ENCODE measurements at places on chromosomes 13 and 19.

DNA sequence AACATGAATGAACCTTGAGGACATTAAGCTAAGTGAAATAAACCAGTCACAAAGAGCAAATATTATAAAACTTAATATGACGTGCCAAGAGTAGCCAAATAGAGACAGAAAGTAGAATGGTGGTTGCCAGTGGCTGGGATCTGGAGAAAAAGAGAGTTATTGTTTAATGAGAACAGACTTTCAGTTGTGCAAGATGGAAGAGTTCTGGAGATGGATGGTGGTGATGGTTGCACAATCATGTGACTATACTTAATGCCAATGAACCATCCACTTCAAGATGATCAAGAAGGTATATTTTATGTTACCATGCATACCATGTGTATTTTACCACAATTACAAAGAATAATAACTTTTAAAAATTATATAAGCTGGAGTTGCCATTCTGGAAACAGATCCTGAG, 65.7 kb upstream of the MTIF3 start:
- DNase-seq, result no peak

DNA sequence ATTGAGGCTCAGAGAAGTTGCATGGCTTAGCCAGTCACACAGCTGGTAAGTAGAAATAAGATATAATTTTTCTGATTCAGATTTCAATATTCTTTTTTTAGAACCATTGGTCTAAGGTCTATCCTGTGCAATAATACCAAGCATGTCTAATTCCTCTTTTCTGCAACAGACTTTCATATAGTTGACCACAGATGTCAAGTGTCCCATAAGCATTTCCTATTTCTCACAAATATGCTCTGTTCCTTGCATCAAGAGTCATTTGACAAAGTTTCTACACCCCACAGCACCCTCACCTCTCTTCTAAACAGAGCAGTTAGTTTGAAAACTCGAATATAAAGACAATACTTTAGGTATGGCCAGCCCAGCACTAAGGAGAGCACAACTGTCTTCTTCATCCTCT, 26.8 kb upstream of the SACS start:
- DNase-seq, result no peak

GRCh38 chr19:55460670-55461258, 678 bp downstream of the ISOC2 start:
- DNase-seq, result no peak

DNA sequence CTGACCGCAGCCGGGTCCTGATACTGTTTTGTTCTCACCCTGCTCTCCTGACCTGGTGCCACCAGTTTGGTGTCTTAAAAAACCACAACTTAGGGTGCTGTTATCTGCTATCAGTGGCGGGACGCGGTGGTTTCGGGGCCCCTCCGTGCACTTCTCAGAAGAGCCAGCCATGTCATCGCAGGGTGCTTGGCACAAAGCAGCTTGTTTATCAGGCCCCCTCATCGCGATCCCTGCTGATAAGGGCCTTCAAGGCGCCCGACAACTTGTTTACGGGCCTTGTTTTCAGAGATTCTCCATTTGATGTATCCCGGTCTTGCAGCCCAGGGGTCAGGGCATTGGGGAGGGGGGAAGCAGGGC, 58.1 kb upstream of the KLF2 start:
- DNase-seq, result no peak

DNA sequence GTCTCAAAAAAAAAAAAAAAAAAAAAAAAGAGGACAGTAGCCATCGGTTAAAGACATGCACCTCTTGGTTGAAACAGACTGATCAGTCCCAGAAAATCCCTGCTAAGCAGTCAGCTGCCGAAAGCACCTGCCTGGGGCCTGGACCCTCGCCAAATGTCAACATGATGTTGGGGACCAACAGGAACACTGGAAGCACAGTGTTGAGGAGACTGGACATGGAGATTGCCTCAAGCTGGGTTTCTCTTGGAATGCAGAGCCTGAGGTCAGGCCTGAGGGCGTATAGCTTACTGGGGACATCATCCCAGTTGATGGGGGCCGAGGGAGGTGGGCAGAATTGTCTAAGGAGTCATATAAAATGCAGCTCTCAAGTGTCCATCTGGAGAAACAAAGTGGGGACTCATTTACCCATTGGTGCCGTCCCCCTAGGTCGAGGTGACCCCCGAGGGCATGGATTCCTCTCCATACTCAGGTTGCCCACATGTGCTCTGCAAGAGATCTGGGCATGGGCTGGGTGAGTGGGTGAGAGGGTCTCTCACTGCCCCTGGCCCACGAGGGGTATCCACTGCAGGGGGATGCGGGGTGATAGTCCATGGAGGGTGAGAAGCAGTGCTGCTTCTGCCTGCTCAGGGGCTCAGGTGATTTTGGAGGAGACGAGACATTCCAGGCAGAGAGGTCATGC, 164.5 kb downstream of the URI1 start:
- no peak for DNase-seq

GRCh38 chr13:74596691-74597090, 462.5 kb upstream of the KLF12 start:
- DNase-seq, result no peak

- DNase-seq, result no peak
Observed at GRCh38 chr13:91684746-91685145, 286.3 kb downstream of the GPC5 start.

- peak; percentile 18 for DNase-seq
Observed at GRCh38 chr13:66665991-66666390, 564.1 kb downstream of the PCDH9 start.

DNA sequence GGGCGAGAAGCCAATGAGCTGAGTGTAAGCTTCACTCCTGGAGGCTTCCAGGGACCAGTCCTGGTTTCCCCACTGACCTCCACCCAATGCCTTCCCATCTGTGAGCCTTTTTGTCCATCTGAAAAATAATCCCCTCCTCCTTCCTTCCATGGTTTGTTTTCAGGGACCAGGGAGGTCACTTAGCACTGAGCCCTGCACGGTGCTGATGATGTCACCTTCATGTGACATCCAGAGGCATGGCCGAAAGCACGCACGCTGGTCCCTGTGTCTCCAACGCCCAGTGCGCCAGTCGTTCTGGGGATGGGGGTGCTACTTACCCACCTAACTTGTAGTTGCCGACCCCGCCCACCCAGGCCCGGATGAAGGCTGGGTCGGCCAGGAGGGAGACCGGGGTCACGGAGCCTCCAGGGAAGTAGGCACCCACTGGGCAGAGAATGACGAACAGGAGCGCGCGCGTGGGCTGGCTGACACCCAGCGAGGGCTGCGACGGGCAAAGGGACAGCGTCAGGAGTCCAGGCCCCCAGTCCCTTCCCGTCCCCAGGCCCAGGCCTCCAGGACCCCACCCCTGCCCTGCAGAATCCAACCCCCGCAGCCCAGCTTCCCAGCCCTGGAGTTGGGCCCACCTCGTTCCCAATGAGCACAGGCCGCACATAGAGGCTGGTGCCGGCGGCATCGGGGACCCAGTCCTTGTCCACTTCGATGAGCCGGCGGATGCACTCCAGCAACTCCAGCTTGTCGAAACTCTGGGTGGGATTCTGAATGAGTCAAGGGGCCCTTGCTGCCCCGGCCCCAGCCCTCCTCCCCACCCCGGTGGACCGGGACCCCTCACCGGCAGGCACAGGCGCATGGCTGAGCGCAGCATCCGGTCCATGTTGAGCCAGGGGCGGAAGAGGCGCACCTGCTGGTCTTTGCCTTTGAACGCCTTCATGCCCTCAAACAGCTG, 11.2 kb downstream of the BCAT2 start:
- DNase-seq, result no peak

DNA sequence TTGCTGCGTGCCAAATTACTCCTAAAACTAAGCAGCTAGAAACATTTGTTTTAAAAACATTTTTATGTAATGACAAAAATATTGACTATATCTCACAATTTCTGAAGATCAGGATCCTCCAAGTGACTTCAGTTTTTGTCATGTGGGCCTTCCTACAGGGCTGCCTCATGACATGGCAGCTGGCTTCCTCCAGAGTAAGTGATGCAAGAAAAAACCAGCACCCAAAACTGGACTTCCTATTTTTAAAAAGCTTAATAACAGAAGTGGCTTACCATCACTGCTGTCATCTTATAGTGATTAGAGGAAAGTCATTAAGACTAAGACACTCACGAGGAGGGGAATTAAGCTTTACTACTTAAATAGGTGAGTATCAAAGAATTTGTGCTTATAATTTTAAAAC, 681.7 kb downstream of the PCDH17 start:
- no peak for DNase-seq

- no peak for DNase-seq
Observed at GRCh38 chr19:53871454-53871853, 3.8 kb downstream of the MYADM start.

DNA sequence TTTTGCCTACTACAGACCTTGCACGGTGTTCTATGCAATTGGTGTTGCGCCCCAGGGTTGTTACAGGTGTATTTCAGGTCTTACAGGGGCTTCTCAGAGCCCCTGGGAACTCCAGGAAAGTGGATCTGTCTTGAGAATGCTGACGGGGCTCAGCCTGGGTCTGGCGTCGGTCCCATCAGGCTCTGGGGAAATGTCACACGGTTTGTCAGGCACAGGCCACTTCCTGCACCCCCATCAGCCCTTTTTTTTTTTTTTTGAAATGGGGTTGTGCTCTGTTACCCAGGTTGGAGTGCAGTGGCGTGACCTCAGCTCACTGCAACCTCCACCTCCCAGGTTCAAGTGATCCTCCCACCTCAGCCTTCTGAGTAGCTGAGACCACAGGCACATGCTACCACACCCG, 13.2 kb downstream of the CLEC4G start:
- no peak for DNase-seq

DNA sequence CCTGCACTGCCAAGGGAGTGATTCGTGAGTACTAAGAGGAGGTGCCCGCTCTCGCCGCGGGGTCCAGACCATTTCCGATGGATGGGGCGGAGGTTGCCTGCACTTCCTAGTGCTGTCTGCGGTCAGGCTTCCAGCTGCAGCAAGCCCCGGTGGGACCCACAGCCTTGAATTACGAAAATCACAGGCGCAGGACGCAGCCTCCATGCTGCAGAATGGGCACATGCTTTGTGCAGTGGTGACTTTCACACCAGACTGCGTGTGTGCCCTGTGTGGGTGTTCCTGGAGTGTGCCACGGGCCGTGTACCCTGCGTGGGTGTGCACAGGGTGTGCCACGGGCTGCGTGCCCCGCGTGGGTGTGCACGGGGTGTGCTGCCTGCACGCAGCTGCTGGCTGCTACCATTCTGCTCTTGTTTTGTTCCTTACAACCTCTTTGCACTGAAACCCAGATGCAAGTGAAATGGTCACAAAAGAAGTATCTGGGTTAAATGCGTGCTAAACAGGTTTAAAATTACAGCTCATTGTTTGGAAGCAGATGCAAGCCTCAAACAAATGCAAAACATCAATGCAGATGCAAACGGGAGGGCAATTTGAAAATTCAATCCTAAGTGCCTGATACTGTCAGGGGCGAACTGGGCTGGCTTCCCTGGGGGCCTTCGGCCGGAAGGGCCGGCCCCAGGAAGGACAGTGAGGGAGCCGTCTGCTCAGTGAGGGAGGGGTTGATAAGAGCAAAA, 221.2 kb upstream of the SOX1 start:
- DNase-seq, result no peak

- DNase-seq, result no peak
Observed at GRCh38 chr19:805600-806550, 8.6 kb downstream of the PTBP1 start.

GRCh38 chr13:112115403-112116091, 48.6 kb downstream of the SOX1 start:
- DNase-seq, result no peak

DNA sequence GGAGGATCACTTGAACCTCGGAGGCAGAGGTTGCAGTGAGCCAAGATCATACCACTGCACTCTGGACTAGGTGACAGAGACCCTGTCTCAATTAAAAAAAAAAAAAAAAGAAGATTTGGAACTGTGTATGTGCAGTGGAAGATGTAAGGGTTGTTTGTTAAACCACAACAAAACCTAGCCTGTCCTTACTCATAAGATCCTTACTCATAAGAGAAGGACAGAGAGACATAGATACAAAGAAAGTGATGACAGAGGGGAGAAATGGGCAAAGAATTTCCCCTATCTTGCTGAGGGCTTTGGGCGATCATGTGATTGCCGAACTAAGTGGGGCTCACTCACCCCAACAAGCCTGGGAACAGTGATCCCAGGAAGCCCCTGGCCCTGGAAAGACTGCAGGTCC, 7.9 kb downstream of the ITPKC start:
- DNase-seq, result no peak

GRCh38 chr19:10159610-10160009, 35.1 kb downstream of the DNMT1 start:
- DNase-seq, result no peak

- DNase-seq, result no peak
Observed at GRCh38 chr13:36329361-36329760, 16.8 kb downstream of the SPART start.

- DNase-seq, result no peak
Observed at GRCh38 chr19:18756896-18757295, 34.2 kb downstream of the COMP start.

DNA sequence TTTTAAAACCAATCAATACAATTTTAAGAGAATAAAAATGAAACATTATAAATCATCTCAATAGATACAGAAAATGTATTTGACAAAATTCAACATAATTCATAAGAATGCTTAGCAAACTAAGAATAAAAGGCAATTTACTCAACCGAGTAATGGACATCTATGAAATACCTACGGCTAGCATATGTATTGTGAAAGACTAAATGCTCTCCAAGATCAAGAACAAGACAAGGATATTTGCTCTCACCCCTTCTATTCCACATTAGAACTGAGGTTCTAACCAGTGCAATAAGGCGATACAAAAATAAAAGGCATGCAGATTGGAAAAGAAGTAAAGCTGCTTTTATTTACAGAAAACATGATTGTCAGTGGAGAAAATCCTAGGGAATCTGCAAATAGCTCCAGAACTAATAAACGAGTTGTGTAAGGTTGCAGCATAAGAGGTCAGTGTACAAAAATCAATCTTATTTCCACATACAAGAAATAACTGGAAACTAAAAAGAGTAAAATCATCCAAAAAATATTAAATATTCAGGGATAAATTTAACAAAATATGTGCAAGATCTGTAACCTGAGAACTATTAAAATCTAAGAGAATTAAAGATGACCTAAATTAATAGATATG, 16.4 kb downstream of the KATNAL1 start:
- no peak for DNase-seq

DNA sequence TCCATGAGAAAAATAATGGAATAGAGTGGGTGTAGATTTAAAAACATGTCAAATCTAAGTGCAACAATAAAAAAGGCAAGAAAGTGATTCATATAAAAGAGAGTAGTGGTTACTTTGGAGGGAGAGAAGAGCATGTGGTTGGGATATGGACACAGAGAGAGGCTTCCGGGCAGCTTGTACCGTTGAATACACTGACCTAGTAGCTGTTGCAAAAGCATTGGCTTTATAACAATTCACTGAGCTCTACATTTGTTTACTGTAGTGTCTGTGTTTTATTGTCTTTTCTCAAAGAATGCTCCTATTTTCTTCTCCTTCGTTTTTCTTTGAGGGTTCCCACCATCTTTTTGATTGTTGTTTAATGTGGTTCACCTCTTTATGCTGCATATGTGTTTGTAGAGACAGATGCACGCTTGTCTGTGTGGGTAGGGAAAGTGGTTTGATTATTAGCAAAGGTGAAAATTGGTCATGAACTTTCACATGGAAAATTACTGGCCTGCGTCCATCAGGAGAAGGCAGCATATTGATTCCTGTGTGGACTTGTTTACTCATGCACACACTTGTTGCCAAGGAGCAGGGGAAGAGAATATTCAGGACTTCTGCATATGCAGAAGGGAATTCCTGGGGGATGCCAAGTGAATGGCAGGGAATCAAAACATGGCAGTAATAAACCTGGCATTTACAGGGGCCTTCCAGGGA, 29.9 kb upstream of the IRS2 start:
- no peak for DNase-seq

- DNase-seq, result no peak
Observed at GRCh38 chr13:50919277-50919676, 9.7 kb downstream of the RNASEH2B start.
